ENCODE measurements at places on chromosomes 1 and 21.
A peak's percentile ranks its signal among the peaks of the same experiment; 100 is the strongest.

GRCh38 chr1:59990470-59990869, 63.9 kb upstream of the CYP2J2 start:
- no peak for DNase-seq

DNA sequence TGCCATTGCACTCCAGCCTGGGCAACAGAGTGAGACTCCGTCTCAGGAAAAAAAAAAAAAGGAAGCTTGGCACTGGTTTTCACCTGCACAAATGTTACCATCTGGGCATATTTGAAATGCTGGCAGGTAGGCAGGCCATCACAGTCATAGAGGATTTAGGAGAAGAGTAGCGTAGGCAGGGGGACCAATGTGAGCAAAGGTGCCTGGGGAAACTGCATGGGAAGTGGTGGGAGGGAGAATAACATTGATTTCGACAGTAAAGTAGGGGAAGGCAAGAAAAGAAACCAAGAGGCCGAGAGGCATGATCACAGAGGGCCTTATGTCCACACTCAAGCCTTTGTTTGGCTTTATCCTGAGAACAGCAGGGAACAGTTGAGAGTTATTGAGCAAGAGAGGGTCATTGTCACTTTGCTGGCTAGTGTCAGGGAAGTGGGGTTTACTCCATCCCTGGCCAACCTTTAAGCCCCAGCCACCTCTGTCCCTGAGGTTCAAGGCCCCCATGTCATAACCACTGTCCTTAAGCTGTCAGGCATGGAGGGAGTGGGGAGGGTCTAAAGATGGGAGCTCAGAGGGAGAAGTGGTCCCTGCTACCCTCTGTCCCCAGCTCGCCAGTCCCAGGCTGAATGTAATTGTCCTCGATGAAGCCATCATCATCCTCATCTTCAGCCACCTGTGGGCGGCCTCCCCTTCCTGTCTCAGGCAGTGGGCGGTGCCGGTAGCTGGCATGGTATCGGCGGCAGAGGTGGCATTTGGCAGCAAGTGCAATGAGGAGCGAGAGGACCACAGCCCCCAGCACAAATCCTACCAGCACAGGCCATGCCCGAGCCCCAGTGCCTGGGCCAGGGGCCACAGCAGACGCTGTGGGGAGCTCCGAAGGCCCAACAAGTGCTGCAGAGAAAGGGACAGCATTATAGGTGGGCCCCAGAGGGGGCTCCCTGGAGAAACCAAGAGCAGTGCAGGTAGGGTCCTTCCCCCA, 2.9 kb downstream of the C1orf210 start:
- no peak for DNase-seq

- no peak for DNase-seq
Measured at GRCh38 chr1:84382127-84382526, 16.2 kb upstream of the DNASE2B start.

DNA sequence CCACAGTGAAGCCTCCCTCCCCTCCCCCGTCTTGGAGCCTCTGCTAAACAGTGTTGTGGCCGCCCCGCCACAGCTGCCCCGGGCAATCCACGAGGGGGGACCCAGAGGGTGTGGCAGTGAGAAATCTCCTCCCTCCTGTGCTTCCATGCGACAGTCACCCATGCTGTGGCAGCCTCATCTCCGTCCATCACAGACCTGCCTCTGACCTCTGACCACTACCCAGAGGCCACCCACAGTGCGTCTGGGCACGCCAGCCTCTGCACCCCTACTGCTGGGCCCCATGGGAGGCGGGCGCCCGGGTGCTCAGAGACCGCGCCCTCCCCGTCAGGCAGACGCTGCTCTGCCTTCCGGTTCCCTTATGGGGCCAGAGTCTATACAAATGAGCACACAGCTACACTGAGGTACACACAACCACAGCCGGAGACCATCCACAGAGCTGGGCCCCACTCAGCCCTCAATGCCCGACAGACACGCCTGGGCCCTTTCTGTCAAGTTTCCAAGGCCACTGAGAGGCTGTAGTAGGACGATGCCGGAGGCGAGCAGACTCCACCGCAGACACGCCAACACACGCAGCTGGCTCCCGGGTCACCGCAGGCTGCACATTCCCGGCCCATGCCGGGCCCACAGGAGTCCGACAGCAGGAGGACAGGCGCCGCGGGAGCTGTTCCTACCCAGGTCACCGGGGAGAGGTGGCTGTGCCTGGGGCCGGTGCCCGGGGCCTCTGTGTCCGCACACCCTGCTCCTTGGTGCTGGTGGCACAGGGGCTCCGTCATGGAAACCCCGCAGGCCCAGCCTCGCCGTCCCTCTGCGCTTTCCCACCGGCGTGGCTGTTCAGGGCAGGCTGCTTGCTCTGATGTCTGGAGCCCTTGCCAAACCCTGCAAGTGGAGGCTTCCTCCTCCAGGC, 23.9 kb upstream of the TMEM52 start:
- DNase-seq, result peak; percentile 37

DNA sequence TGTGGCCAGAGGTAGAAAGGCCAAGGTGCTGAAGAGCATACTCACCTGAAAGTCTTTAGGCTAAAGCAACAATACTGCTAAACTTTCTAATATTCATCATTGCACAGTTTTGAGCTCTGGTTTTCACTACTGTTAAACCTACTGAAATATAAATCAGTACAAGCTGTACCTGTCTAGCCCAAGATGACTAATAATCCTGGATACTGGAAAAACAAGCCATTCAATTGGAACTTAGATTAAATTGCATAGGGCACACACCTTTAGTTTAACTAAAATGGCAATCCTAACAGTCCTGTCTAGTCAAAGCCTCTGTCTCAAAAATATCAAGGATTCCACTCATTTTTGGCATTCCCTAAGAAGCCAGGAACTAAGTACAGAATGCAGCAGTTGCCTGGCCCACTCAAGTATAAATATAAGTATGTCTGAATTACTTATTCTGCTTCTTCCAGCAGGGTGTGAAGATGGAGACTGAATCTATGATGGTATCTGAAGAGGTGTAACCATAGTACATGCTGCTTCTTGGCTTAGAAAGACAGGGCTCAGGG, 3.1 kb downstream of the CHML start:
- no peak for DNase-seq

- DNase-seq, result no peak
Measured at GRCh38 chr1:161267321-161267720, 8.8 kb downstream of the PCP4L1 start.

DNA sequence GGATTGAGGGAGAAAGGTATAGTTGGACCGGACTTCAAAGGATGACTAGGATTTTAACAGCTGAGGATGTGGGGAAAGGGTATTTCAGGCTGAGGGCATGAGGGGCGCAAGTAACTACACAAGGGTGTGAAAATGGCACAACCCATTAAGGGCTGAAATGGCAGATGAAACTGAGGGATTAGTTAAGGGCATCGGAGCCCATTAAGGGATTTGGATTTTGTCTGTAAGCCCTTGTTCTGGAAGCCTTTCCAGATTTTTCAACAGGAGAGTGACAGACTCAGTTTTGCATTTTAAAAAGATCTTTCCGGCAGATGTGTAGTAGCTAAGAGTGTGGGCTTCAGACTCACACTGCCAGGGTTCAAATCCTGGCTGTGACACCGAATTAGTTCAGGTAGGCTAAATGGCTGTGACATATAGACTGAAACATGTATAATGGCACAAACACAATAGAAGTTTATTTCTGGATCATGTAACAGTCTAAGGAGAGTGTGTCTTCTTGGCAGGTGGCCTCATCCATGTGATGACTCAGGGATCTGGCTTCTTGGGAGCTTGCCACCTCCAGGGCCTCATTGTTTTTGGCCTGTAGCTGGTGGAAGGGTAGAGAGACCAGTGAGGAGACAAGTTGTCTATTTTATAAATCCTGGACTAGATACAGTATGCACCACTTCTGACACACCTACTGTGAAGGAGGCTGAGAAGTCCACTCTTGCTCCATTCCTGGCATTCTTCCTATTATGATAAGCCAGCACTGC, 49.6 kb downstream of the UBE2T start:
- no peak for DNase-seq

- no peak for DNase-seq
Measured at GRCh38 chr1:185325413-185325812, 8.4 kb upstream of the IVNS1ABP start.

GRCh38 chr1:186033847-186034271, 299.7 kb downstream of the HMCN1 start:
- DNase-seq, result no peak

- DNase-seq, result no peak
Measured at GRCh38 chr1:15042866-15043265, 110.7 kb upstream of the TMEM51 start.

DNA sequence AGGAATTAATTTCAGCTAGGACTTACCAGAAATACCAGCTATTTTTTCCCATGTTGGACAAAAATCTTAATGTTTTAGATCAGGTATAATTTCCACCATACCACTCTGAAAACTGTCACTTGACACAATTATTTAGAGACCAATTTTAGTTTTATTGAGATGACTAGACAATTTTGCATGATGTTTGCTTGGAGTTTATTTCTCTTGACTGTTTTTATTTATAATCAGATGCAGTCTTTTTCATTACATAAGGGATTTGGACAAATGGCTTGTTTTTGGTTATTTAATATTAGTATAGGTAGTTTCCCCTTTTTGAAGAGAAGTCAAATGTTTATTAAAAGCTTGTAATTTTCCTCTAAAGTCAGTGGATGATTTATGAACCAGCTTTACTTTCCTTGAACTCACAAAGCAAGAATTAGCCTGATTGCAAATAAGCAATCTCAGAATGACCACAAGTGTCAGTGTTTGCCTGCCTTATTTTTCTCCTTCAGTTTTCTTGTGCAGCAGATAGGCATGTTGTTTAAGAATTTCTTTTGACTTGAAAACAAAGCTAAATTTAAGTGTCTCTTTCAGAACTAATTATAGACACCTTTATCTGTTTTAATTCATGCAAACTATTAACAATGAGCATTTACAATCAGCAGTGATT, 3.8 kb upstream of the B3GALT2 start:
- DNase-seq, result no peak

GRCh38 chr1:33433509-33434362, 2.8 kb upstream of the PHC2 start:
- no peak for DNase-seq

DNA sequence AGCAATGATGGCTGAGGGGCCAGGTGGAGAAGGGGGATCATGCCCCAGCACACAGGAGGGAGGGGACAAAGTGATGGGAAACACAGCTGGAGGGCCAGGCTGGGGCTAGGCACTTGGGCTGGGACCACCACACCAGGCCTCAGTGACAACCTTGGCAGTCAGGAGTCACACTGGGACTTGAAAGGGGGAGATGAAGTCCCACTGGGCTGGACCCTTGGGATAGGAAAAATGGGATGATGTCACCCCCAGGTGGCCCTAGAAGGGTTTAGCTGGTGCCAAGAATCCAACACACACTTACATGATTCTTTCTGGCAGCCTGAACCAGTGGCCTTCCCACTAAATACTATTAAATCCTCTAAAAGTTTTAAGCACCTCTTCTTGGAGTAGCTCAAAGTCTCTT, 17.1 kb downstream of the ZBTB17 start:
- DNase-seq, result no peak

Data from SHP77 treated with DMSO at 0.1 percent for 48 hours (cell line).